ENCODE measurements at places on chromosomes 11 and 22. TPM values are rescaled to one million over a fixed set of nuclear protein-coding genes. Genes with fewer than 3 reads are reported as not detected.

Gene CNTF
- 3.3 TPM for total RNA-seq

Gene ISX
- total RNA-seq = not detected

Gene JAM3
- total RNA-seq = 102 TPM

Gene RFPL1
- total RNA-seq = not detected

Gene RGL4
- total RNA-seq = not detected

Gene DNAJB7
- not detected for total RNA-seq

Gene LYVE1
- not detected for total RNA-seq

Gene SCGB1D2
- not detected for total RNA-seq

Gene SCO2
- total RNA-seq = 1.3 TPM

Gene MS4A15
- not detected for total RNA-seq

GRCh38 chr11:131811383-131811782 is 441.0 kb downstream of the NTM start:
- H3K4me1 ChIP-seq = no peaks in the 10 kb centered on the region
- no peak overlapping the region for H3K27ac ChIP-seq
- peaks cover 44% of the 10 kb centered on the region for H3K27me3 ChIP-seq
- H3K36me3 ChIP-seq = no peaks in the 10 kb centered on the region
- no peak for DNase-seq
- no peak overlapping the region for H3K4me3 ChIP-seq

GRCh38 chr22:44195189-44195871 is 14.6 kb downstream of the PARVG start:
- H3K4me3 ChIP-seq = no peak overlapping the region
- H3K4me1 ChIP-seq = peaks cover 2% of the 10 kb centered on the region

DNA sequence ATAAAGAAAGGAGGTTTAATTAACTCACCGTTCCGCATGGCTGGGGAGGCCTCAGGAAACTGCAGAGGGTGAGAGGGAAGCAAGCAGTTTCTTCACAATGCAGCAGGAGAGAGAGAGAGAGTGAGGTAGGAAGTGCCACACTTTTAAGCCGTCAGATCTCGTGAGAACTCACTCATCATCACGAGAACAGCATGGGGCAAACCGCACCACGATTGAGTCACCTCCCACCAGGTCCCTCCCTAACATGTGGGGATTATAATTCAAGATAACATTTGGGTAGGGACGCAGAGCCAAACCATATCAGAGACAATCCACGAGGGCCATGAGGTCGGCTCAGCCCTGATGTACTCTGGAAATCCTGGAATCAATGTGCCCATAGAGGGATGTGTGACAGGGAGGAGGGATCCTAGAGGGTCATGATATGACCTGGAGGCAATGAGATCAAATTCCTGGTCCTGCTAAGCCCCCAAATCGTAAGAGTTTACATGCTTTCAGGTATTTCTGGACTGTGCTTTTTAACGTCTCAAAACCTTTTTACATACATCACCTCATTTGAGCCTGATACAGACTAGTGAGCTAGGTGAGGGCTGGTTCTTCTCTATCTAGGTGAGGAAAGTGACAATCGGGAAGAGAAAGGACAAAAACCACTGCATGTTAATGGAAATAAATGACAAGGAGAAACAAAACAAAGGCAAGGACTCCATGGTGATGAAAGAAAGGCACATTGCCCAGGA is 19.5 kb upstream of the RASSF10 start:
- no peak for DNase-seq
- no peak overlapping the region for H3K27ac ChIP-seq
- no peaks in the 10 kb centered on the region for H3K36me3 ChIP-seq
- H3K4me3 ChIP-seq = no peak overlapping the region

- DNase-seq = peak; percentile 75
- H3K27me3 ChIP-seq = no peaks in the 10 kb centered on the region
- no peak overlapping the region for H3K27ac ChIP-seq
- H3K36me3 ChIP-seq = no peaks in the 10 kb centered on the region
Observed at GRCh38 chr11:86106916-86107315, 38.0 kb upstream of the PICALM start.

GRCh38 chr11:35810045-35810645 is 133.7 kb upstream of the LDLRAD3 start:
- peaks cover 3% of the 10 kb centered on the region for H3K36me3 ChIP-seq
- peaks cover 2% of the 10 kb centered on the region for H3K4me1 ChIP-seq
- DNase-seq = no peak
- H3K27ac ChIP-seq = no peak overlapping the region
- H3K4me3 ChIP-seq = no peak overlapping the region
- H3K27me3 ChIP-seq = no peaks in the 10 kb centered on the region

GRCh38 chr22:26579331-26579886 is 10.5 kb downstream of the TPST2 start:
- H3K4me3 ChIP-seq = no peak overlapping the region
- DNase-seq = no peak
- H3K27me3 ChIP-seq = no peaks in the 10 kb centered on the region
- H3K36me3 ChIP-seq = no peaks in the 10 kb centered on the region

- H3K27ac ChIP-seq = no peak overlapping the region
- no peaks in the 10 kb centered on the region for H3K36me3 ChIP-seq
- no peak overlapping the region for H3K4me3 ChIP-seq
- H3K4me1 ChIP-seq = peaks cover 24% of the 10 kb centered on the region
- no peak for DNase-seq
Observed at GRCh38 chr22:37314315-37315074, 32.2 kb downstream of the CYTH4 start.

GRCh38 chr11:9852465-9852864 is 188.6 kb downstream of the SWAP70 start:
- peaks cover 17% of the 10 kb centered on the region for H3K4me1 ChIP-seq
- DNase-seq = no peak
- H3K27me3 ChIP-seq = no peaks in the 10 kb centered on the region
- peaks cover 9% of the 10 kb centered on the region for H3K36me3 ChIP-seq
- no peak overlapping the region for H3K4me3 ChIP-seq

GRCh38 chr11:14584595-14584994 is 59.0 kb upstream of the PDE3B start:
- H3K27ac ChIP-seq = no peak overlapping the region
- H3K4me1 ChIP-seq = no peaks in the 10 kb centered on the region
- DNase-seq = no peak
- H3K36me3 ChIP-seq = no peaks in the 10 kb centered on the region

DNA sequence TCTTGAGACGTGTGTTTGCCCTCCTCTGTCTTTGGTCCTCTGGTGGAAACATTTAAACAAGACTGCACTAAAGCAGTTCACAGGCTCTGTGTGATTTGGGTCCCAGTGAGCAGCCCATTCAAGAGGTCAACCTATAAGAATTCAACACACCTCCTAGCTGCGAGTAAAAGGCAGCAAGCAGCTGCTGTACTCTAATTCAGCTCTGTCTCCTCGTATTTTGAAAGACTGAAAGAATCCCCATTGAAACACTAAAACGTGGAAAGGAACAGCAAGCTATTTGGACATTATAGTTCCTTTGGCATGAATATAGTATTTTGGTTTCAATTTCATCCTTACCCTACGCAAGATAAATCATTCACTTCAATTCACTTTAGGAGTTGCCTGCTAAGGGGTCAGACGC is 1046.7 kb downstream of the DLG2 start:
- no peak overlapping the region for H3K4me3 ChIP-seq
- H3K27me3 ChIP-seq = no peaks in the 10 kb centered on the region
- no peak overlapping the region for H3K27ac ChIP-seq

DNA sequence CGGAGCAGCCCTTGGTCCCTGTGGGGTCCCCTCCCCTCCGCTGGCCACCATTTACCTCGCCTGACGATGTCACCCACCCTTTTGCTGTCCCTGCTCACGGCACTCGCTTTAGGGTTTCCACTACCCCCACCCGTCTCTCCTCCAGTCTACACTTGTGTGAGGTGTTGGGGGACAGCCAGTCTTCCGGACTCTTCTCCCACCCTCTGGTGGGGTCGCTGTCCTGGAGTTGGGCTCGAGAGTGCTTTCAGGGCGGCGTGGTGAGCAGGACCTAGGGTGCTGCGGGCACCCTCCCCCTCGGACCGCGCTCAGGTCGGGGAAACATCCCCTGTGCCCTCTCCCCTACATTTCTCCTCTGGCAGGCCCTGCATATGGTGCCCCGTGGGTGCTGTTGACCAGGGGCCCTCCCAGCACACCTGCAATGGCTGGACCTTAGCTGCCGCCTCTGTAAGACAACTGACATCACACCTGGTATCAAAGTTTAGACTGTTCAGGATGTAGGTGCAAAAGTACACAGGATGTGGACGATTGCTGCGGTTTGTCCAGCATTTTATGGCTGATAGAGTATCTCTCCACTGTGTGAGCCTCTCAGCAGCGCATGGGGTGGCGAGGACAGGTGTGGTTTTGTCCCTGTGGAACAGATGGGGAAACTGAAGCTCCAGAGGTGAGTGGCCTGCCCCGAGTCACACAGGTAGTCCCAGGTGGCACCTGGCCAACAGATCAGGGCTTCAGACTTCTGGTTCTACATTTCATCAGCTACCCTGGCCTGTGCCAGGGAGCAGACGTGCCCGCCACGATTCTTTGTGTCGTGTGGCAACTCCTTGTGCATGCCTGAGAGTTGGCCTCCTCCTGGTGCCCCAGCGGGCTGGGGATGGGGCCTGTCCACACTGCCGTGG is 1.2 kb downstream of the GRK2 start:
- peak overlapping the region; percentile 78 for H3K4me3 ChIP-seq
- DNase-seq = no peak
- peaks cover 35% of the 10 kb centered on the region for H3K4me1 ChIP-seq
- peak overlapping the region; percentile 64 for H3K27ac ChIP-seq
- peaks cover 10% of the 10 kb centered on the region for H3K36me3 ChIP-seq

DNA sequence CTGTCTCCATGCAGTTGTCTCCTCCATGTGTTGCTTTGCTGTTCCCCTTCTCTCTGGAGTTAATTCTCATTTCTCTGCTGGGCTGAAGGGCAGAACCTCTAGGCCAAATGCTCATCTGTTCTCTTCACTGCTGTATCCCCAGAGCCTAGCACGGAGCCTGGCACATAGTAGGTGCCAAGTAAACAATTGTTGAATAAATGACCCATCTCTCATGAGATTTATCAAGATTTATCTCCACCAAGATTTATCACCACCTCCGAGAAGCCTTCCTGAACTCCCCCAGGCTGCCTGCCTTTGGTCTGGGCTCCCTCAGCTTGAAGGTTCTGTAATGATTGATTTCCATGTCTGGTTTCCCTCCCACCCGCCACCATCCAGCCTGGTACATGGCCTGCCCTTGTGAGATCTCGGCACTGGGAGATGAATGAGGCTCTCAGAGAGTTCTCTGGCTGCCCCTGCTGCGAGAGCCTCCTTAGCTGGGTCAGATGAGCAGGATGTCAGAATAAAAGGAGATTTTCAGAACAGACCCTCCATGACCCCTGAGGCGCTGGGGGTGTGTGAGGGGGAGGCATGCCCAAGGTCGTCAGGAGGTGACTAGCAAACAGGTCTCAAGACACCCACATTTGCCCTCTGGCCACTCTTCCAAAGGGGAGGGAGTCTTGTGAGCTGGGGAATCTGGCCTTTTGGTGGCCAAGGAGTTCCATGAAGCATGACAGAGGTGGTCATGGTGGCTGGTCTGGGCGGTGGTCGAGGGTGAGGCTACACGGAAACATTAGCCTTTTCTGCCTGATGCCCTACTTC is 2.4 kb upstream of the GDPD5 start:
- no peak for DNase-seq
- H3K36me3 ChIP-seq = no peaks in the 10 kb centered on the region
- H3K27ac ChIP-seq = no peak overlapping the region
- peaks cover 10% of the 10 kb centered on the region for H3K27me3 ChIP-seq
- no peaks in the 10 kb centered on the region for H3K4me1 ChIP-seq
